ENCODE measurements at places on chromosomes 7 and 10. TPM values are rescaled to one million over a fixed set of nuclear protein-coding genes. Genes with fewer than 3 reads are reported as not detected.

The VSTM4 gene
- total RNA-seq, result not detected

DNA sequence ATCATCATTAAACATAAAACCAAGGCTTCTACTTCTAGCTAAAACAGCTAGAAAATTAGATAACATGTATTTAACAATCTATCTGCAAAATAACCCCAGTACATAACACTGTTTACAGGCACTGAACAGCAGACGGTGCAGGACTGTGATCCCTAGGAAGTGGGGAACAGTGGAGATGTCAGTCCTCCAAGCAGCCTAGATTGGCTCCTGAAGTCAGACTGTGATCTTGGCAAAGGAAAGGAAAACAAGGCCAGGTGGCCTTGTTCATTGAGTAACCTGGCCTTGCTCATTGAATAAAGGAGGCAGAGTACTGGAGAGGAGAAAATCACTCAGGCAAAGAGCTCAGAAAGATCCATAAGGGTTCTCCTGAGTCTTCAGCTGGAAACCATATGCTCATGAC, 77.7 kb upstream of the DIP2C start:
- DNase-seq, result no peak
- no peak overlapping the region for H3K4me3 ChIP-seq
- no peaks in the 10 kb centered on the region for H3K4me1 ChIP-seq
- H3K27me3 ChIP-seq, result peaks cover 19% of the 10 kb centered on the region

The TFAM gene
- total RNA-seq, result 153 TPM

GRCh38 chr10:49382826-49383225, 13.1 kb downstream of the DRGX start:
- H3K4me3 ChIP-seq, result no peak overlapping the region
- peaks cover under 1% of the 10 kb centered on the region for H3K27me3 ChIP-seq
- DNase-seq, result no peak
- no peaks in the 10 kb centered on the region for H3K4me1 ChIP-seq

DNA sequence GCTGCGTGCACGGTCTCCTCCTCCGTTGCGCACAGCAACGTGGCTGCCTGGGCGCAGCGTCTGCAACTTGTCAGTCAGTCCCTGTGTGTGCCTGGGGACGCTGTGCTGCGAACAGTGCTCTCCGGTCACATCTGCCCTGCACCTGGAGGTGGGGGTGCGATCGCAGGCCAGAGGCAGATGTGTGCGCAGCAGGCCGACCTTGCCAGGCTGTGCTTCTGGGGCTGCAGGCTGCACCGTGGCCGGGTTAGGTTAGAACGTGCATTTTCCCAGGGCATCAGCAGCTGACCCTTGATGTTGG, 8.2 kb upstream of the GET4 start:
- no peak for DNase-seq
- H3K27me3 ChIP-seq, result no peaks in the 10 kb centered on the region
- peaks cover 34% of the 10 kb centered on the region for H3K36me3 ChIP-seq

The ENKUR gene
- not detected for total RNA-seq

The EPHB6 gene
- total RNA-seq, result 10.0 TPM

DNA sequence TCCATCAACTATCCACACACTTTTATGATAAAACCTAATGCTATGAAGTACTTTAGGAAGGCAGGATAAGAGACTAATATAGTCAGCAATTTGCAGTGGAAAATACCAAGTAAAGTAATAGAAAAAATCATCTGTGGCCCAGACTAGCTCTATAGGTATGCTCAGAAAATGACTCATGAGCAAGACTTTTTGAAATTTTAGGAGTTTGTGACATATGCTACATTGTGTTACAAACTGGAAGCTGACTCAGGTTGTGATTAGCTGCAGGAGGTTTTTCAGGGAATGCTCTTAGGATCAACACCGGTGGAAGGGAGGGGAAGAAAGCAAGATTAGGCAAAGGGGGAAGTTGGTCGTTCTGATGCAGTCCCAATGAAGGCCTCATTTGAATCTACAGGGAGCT, 56.1 kb downstream of the FEZF1 start:
- H3K27me3 ChIP-seq, result no peaks in the 10 kb centered on the region
- H3K4me3 ChIP-seq, result no peak overlapping the region
- H3K27ac ChIP-seq, result no peak overlapping the region
- no peaks in the 10 kb centered on the region for H3K36me3 ChIP-seq
- H3K4me1 ChIP-seq, result no peaks in the 10 kb centered on the region

The OR2A5 gene
- total RNA-seq, result not detected

The NPC1L1 gene
- total RNA-seq, result not detected

DNA sequence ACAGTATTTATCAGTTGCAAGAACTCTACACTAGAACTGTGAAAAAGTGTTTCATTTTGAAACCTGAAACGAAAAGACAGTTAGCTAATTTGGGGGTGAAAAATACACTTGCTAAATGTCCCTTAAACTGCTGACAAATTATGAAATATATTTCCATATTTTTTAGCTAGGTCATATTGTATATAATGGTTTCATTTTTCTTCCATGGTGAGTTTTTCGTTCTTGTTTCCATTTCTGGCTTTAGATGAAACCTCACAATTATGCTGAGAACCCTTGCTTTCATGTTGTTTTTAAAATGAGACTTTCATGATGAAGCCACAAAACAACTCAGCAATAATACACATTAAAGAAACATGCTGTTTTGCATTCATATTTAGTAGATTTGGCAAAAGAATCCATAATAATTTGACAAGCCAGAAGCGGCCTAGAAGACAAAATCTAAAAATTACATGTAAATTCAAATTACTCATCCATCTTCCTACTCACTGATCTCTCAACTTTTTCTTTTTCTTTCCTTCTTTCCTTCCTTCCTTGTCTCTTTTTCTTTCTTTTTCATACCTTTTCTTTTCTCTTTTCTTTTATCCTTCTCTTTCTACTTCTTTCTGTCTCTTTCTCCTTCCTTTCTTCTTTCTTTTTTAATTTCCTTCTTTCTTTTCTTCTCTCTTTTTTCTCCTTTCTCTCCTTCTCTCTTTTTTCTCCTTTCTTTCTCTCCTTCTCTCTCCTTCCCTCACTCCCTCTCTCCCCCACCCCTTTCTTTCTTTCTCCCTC, 46.5 kb upstream of the ITGB8 start:
- H3K27me3 ChIP-seq, result peaks cover 6% of the 10 kb centered on the region
- H3K36me3 ChIP-seq, result no peaks in the 10 kb centered on the region
- H3K27ac ChIP-seq, result no peak overlapping the region
- no peak for DNase-seq
- no peak overlapping the region for H3K4me3 ChIP-seq

DNA sequence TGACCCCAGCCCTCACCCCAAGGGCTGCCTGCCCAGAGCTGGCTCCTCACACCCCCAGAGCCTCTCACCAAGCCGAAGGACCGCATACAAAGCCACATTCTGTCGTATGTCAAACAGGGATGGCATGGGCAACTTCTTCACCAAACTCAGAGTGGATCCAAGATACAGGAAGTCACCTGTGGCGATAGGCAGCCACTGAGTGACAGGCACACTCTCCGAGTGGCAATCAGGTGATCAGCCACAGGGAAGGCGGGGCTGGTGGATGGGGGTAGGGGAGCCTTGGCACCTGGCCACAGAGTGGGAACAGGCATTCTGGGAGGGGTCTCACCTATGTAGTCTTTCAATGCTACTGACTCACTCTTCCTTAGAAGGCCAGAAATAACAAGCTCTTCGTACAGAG, 7.1 kb upstream of the ASB10 start:
- H3K36me3 ChIP-seq, result no peaks in the 10 kb centered on the region
- no peak for DNase-seq
- peaks cover 8% of the 10 kb centered on the region for H3K27me3 ChIP-seq
- H3K4me3 ChIP-seq, result no peak overlapping the region
- no peaks in the 10 kb centered on the region for H3K4me1 ChIP-seq

- no peak overlapping the region for H3K4me3 ChIP-seq
- H3K27ac ChIP-seq, result no peak overlapping the region
- H3K27me3 ChIP-seq, result no peaks in the 10 kb centered on the region
- no peak for DNase-seq
Measured at GRCh38 chr10:35375091-35375765, 38.9 kb downstream of the CCNY start.

- no peak for DNase-seq
- H3K36me3 ChIP-seq, result no peaks in the 10 kb centered on the region
- H3K27me3 ChIP-seq, result peaks cover 3% of the 10 kb centered on the region
- H3K4me1 ChIP-seq, result no peaks in the 10 kb centered on the region
Measured at GRCh38 chr10:34017281-34017680, 682.8 kb upstream of the NRP1 start.
